Stimulated activated CD8-positive, alpha-beta memory T cell treated with anti-CD3 and anti-CD28 coated beads, Interleukin-15, amount 100 ng/mL, for 48 hours (primary cell): ENCODE measurements at places on chromosomes 2 and 18.

- DNase-seq: no peak
Measured at GRCh38 chr2:28598484-28598883, 102.6 kb downstream of the PLB1 start.

- no peak for DNase-seq
Measured at GRCh38 chr2:68060652-68061051, 2.2 kb downstream of the C1D start.

- DNase-seq: no peak
Measured at GRCh38 chr2:108491848-108492247, 42.4 kb upstream of the LIMS1 start.

DNA sequence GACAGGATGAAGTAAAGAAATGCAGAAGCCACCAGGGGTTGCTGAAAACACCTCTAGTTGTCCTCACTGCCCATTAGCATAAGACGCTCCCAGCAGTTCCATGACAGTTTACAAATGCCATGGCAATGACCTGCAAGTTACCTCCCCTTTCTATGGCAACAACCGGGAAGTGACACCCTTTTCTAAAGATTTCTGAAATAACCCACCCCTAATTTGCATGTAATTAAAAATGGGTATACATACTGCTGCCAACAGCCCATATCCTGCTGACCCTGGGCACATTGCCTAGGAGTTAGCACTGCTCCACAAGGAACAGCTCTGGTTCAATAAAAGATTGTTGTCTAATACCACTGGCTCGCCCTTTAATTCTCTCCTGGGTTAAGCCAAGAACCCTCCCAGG is 178.3 kb upstream of the LRATD1 start:
- DNase-seq: no peak

DNA sequence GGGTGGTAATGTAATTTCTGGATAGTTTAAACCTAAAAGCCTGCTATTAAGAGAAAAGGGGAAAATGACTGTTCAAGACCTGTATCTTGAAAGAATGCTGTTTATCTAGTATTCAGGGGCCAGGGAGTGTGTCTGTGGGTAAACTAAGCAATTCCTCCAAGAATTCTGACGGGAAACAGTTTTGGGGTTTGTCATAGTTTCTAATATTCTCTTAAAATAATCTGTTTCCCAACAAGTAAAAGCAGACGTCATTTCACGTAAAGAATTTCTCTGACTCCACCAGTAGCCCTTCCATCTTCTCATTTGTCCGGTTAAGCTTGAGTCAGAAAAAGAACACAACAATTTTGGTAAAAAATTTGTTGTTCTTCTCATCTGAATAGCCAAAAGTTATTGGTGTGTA is 232.1 kb upstream of the EPAS1 start:
- no peak for DNase-seq

DNA sequence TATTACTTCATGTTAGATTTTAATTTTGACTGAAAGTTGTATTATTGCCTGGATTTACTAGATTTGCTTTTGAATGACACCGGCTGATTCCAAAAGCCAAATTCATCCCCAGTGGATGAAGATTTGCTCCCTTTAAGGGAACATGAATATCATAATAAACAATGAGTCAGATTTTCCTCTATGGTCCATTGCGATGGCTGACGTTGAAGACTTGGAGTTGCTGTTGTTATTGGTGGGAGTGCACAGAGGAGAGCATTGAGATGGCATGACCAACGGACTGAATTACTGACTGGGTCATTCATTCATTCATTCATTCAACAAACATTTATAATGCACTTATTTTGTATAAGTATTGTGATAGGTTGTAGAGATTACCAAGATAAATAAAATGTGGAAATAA is 33.4 kb upstream of the LYPD1 start:
- no peak for DNase-seq

DNA sequence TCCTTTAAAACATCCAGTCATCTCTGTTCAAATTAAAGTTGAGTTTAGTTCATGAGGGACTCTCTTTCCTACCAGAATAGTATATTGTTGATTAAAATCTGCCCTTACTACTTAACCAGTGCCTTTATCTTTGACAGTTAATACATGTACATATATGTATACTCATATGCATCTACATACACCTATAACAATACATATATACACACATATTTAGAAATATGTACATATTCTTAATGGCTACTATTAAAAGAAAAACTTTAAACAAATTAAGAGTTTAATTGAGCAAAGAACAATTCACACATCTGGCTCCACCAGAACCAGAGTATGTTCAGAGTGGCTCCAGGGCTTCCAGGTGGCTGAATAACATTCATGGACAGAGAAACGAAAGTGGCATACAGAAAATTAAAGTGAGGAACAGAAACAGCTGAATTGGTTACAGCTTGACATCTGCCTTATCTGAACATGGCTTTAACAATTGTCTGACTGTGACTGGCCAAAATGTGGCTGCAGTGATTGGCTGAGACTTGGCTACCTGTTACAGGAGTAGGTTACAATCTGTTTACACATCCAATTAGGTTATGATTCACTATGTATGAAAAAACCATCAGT is 38.8 kb downstream of the ZNF519 start:
- DNase-seq: no peak

GRCh38 chr18:35106013-35106844 is 65.0 kb downstream of the MAPRE2 start:
- no peak for DNase-seq

- no peak for DNase-seq
Measured at GRCh38 chr2:156908825-156909224, 348.7 kb upstream of the GALNT5 start.

- no peak for DNase-seq
Measured at GRCh38 chr2:112483042-112483473, 1.1 kb downstream of the TTL start.

GRCh38 chr2:118657466-118657865 is 190.0 kb downstream of the EN1 start:
- DNase-seq: no peak

DNA sequence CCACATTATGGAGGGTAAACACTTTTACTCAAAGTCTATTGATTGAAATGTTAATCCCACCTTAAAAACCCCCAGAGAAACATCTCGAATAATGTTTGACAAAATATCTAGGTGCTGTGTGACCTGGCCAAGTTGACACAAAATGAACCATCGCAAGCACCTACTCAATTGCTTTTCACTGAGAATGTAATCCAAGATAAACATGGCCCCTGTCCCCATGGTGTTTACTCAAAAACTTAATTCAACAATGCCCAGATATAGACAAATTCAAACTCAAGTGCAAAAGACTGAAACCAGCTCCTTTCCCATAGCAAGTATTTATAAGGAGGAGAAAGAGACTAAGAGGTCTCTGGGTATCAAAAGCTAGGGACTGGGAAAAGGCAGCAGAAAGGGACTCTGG is 15.0 kb upstream of the ACMSD start:
- DNase-seq: no peak

GRCh38 chr2:221958224-221958623 is 340.6 kb downstream of the PAX3 start:
- no peak for DNase-seq

GRCh38 chr2:65539633-65540032 is 107.2 kb upstream of the SPRED2 start:
- no peak for DNase-seq

- no peak for DNase-seq
Measured at GRCh38 chr18:45894818-45895217, 69.3 kb downstream of the SIGLEC15 start.

- DNase-seq: peak; percentile 49
Measured at GRCh38 chr2:20411361-20411894, 35.4 kb upstream of the RHOB start.

DNA sequence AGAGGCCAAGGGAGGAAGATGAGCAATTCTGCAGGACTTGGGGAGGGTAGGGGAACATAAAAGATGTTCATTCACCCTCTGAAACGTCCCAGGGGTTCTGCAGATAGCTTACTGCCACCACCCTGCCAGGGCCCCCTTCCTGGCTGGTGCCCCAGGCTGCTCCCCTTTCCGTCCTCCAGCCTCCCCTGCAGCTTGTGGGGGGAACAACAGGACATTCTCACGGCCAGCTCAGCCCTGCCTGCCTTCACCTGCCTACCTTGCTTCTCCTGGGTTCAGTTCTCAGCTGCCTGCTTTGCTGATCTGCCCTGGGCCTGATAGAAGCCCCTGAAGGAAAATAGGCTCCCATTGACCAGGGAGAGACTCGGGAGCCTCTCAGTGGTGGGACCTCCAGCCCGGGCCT is 251.1 kb downstream of the CELF4 start:
- no peak for DNase-seq

DNA sequence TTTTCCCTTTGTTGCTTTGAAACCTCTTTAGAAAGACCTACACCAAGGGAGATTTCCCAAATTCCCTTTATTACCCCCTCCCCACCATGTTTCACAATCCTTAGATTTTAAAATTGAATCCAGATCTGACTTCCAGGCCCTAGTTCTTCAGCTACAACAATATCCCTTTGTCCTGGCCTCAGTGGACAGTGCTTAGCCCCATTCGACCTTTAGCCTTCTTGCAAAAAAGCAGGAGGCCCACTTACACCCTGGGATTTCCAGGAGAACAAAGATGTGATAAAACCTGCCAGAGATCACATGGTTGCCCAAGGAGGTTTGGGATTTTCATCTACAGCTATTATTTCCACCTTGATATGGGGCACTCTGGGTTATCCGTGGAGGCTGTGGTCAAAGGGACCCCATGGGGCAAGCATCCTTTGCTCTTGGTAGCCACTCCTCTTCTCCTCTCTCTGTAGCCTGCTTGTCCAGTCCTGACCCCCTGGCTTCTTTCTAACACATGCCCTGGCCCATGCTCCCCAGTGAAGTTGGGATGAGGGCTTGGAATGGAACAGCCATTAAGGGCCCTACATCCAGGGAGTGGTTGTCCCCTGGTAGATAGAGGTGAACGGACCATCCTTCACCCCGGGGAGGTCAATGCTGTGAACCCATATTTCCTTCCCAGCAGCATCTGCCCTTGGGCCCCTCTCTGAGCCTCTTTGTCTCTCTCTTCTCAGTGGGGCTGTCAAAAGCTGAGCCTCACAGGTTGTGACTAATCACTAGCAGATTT is 267.4 kb downstream of the DYSF start:
- no peak for DNase-seq

GRCh38 chr2:212730994-212731393 is 192.4 kb upstream of the ERBB4 start:
- DNase-seq: no peak

DNA sequence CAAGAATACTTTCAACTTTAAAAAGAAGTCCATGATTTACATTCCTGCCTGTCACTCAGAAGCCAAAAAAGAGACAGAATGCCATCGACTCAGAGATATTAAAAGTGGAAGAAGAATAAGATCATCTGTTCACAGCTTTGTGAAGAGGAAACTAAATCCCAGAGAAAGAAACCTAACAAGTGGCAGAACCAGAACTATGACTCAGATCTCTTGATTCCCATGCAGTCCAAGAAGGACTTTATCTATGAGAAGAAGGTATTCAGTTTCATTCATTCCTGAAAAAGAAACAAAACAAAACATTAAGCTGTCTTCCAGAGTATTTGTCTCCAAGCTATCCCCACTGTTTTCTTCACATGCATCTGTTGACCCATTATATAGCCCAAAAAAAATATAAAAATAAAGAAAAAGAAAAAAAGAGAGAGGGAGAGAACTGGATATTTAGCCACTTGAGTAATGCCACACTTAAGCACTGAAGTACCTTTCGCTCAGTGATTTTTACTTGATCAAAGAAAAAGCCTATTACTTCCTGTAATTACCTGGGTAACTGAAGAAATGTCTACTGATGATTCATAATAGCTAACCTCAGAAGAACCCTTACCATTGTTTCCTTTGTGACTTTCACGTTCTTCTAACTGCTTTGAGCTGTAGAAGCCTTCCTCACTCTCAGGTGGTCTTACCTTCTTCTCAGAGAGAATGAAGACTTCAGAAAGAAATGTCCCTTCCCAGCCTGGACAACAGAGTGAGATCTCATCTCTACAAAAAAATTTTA is 17.7 kb upstream of the AKAIN1 start:
- DNase-seq: no peak

DNA sequence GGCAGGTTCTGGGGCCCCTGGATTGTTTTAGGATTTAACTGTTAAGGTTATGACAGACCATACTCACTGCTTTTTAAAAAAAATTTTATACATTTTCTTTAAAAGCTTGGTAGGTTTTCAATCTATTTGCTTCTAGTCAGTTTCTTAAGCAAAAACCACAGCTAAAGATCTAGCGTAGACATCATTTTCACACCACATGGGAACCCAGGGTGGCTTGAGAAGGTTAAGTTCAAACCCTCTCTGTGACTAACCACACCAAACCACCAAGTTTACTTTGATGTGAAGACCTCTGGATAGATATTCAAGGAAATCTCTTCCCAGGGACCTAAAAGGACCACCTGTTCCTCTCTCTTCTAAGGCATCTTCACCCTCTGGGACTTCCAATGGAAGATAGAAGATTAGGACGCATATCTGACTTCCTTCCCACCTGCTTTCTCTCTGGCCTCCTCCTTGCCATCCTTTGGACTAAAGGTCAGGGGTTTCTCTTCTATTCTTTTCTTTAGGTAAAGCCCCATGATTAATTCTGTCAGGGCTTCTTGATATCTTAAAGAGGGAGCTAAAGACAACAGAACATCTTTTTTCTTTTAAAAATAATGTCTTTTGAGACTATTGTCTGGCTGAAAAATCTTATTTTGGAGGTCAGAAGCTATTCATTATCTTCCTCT is 32.3 kb downstream of the FOSL2 start:
- DNase-seq: no peak

DNA sequence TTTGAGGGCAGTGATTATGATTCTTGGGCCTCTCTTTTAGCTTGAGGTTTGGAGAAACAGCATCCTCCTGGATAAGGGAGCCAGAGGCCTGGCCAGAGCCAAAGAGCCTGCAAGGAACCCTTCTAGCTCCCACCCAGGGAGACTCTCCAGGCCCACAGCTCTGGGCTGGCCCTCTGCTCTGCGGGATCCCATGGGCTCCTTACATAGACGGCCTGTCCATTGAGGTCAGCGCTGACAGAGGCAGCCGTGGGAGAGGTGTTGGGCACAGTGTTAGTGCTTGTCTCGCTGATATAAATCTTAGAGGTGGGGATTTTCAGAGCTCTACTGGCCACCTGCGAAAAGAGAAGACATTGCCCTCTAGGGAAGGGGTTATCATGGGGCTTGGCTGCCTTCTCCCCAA is 67.2 kb downstream of the XDH start:
- no peak for DNase-seq

DNA sequence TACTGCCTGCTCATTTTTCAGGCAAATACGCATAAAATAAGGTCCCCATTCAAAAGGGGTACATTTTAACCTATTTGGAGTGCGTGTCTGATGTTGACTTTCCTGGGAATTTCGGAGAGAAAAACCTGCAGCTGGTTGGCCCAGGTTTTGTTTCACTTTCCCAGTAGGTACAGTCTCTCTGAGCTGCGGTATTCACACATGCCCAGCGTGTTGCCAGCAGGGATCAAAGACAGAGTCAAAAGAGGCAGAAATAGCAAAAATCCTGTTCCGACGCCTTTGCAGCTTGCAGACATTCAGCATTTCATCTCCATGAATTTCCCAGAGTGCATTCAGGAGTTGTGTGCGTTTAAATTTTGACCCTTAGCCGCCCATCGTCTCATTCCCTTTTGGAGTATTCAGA is 855.4 kb upstream of the CELF4 start:
- DNase-seq: no peak

DNA sequence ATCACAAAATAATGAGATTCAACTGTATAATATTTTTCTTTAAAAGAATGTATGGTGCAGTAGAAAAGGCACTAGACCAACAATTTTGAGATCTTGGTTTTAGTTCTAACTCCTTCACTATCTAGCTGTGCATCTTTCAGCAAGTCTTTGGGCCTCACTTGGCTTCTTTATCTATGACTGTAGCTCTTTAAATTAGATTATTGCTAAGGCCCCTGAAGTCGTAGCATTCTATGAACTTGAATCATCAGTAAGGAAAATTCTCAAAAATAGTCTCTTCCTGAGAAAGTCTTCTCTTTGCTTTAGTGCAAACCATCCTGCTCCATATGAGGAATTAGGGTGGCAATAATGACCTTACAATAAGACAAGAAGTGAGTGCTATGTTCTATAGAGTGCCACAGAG is 140.4 kb downstream of the FTCDNL1 start:
- DNase-seq: no peak
